ENCODE measurements at places on chromosomes 2 and 18.

GRCh38 chr2:218981390-218981880, 3.5 kb downstream of the FEV start:
- no peak for DNase-seq

DNA sequence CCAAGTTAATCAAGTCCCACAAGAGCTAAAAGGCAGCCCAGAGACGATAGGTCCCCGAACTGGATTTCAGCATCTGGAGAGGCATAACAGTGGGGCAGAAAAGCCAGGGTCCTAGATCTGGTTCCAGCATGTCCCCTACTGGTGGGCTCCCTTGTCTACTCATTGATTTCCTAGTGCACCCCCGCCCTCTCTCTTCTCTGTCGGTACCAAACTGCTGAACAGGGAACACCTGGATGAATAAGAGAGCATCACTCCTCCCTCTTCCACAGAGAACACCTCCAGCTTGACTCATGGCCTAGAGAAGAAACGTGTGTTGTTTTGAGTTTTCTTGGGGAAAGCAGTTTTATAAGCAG, 101.3 kb downstream of the FOXI3 start:
- no peak for DNase-seq

DNA sequence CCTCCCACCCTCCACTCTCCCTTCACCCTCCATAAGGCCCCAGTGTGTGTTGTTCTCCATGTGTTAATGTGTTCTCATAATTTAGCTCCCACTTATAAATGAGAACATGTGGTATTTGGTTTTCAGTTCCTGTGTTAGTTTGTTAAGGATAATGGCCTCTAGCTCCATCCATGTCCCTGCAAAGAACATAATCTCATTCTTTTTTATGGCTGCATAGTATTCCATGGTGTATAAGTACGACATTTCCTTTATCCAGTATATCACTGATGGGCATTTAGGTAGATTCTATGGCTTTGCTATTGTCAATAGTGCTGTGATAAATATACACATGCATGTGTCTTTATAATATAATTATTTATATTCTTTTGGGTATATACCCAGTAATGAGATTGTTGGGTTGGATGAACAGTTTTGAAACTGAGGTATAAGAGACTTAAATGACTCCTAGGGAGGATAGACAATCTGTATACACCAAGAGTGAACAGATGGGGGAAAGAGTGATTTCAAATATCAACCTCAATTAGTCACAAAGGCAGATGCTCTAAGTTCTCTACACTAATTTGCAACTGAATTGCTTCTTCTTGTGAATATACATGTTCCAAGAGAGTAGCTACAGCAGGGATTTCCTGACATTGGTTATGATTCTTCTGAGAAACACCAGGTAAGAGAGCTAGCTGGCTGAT, 23.7 kb downstream of the CWC22 start:
- no peak for DNase-seq

GRCh38 chr2:236870370-236870769, 215.3 kb upstream of the COPS8 start:
- no peak for DNase-seq

- DNase-seq = no peak
Observed at GRCh38 chr18:73791081-73791480, 356.6 kb downstream of the FBXO15 start.

DNA sequence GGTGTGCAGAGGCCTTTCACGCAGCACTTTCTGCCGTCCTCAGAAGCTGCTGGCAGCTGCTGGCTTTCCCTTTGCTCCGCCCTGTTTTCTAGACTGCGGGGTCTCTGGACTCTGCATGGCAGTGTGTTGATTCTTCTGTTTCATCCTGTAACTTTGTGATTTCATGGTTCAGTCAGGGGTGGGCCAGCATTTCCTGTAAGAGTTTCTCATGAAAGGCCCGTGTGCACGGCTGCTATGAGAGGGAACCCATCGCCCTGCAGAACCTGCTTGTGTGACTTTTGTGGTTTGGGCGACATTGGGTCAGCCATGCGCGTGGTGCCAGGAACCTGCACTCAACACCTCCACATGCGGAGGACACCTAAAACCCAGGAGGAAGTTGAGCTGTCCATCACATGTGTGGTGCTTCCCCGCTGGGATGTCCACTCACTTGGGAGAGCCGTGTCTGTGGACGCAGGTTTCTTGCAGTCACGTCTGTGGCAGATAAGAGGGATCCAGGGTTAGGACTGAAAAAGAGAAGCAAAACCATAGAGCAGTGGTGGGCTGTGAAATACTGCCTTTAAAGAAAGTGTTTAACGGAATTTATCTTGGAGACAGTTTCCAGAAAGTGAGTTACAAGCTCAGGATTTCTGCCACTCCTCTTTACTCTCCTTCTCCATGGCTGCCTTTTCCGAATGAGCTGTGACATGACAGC, 167.3 kb upstream of the ALKAL2 start:
- DNase-seq = no peak

- no peak for DNase-seq
Observed at GRCh38 chr2:178482437-178482836, 2.2 kb downstream of the PLEKHA3 start.

DNA sequence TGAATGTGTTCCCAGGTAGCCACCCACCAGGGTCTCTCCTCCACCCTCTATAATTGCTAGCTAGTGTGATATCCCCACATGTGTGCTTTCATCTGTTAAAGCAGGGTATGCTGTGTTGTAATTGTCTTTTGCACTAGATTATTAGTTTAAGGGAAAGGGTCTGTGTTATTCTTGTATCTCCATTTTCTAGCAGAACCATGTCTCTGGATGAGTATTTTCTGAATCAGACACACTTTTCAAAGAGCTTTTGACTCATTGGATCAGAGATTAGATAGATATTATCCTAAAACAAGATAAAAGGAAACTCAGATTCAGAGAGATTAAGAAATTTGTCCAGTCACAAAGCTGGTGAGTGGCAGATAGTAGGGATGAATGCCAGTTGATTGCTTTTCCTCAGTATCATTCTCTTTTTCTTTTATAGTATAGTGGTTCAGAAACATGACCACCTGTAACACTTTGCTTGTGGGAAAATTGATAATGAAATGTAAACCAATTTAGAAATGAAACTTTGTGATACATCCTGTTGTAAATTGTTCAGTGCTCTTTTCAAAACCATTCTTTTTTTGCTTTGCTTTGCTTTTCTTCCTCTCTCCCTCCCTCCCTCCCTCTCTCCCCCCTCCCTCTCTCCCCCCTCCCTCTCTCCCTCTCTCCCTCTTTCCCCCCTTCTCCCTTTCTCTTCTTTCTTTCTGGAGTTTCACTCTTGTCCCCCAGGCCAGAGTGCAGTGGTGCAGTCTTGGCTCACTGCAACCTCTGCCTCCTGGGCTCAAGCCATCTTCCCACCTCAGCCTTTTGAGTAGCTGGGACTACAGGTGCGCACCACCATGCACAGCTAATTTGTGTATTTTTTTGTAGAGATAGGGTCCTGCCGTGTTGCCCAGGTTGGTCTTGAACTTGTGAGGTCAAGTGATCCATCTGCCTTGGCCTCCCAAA, 7.4 kb downstream of the MIB1 start:
- no peak for DNase-seq

DNA sequence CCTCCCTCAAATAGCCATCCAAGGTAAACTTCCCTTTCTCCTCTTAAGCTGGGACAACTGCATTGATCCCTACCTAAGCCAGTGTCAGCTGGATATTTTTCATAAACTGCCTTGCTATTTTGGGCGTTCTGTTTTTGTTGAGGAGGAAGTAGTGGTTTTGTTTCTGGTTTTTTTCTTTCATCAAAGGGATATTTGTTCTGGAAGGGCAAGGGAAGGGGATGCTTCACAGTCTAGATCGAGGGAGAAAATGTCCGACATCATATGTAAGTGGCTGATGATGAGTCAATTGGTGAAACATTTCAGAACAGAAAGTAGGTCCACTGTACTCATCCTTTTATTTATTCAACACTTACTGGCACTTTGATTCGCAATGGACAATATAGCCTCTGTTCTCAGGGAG, 31.0 kb downstream of the TANC1 start:
- DNase-seq = no peak

DNA sequence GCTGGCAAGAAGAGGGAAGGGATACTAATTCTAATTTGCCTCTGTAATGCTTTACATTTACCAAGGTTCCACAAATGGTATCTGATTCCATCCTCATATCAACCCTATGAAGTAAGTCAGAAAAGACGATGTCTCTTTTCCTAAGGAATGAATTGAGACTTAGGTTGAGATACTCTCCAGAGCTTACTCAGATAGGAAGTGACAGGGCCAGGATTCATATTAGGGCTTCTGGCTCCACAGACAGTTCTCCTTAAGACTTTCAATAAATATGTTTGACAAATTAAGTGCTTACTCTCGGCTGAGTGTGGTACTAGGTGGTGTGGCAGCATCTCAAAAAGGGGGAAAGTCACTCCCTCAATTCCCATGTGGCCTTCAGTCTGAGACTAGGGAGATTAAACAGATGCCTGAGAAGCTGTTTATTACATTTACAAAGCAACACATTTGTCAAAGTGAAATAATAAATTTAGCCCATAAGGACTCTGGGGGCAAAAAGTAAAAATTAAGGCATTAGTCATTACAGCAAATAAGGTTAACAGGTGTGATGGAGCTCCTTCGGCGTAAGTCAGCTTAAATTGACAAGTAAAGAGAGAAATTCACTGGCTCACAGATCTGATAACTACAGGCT, 14.2 kb downstream of the CDK15 start:
- DNase-seq = no peak

DNA sequence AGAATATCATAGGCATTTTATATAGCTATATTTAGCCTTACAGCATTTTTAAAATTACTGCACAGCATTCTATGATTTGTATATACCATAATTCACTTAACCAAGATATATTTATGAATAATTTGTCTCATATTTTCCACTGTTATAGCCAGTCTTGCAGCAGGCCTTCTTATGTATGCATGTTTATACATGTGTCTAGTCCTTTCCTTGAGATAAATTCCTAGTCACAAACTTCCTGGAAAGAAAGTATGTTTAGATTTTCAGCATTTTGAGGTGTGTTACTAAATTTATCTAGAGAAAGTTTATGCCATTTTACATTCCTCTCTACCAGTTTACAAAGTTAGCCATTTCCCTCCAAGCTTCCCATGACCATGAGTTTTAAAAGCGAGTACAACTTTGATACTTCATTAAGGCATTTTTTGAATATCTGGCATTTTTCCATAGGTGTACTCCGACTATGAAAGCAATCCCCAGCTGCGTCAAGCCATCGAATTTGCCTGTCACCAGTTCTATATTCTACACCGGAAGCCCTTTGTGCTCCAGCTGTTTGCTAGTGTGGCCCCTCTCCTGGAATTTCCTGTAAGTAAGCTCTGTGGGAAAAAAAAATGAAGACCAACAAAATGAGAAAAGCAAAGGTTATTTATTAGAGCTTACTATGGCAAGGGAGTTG, 59.4 kb upstream of the RPE start:
- DNase-seq = no peak

- DNase-seq = no peak
Observed at GRCh38 chr2:120896901-120897300, 161.2 kb downstream of the GLI2 start.

- no peak for DNase-seq
Observed at GRCh38 chr2:134670955-134671354, 47.8 kb downstream of the TMEM163 start.

GRCh38 chr2:73970141-73970803, 14.4 kb upstream of the TET3 start:
- DNase-seq = no peak

DNA sequence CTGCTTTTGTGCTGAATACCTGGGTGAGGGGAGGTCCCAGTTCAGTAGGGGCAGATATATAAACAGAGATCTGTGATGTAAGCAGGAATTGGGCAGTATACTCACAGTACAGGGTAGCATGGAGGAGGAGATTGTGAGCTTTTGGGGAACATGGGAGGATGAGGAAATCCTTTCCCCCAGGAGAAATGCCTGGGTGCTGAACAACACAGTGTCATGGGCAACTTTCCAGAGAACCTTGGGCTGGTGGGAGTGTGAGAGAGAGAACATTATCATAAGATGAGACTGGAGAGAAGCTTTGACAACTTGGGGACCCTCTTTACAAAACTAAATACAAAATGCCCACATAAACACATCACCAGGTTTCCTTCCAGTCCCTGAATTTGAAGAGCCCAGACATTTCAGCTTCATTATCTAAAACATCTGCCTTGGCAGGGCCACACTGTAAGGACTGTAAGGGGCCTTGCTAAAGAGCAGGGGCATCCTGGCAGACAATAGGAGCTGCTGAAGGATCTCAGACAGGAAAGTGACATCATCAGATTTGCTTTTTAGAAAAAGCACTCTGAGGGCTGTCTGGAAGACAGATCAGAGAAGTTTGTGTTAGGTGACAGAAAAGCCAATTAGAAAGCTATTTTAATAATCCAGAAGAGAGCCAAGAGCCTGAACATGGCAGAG, 303.1 kb upstream of the FBXO11 start:
- DNase-seq = no peak

GRCh38 chr2:237291138-237291792, 122.7 kb downstream of the COL6A3 start:
- peak; percentile 92 for DNase-seq

GRCh38 chr2:21422050-21422449, 298.3 kb downstream of the TDRD15 start:
- peak; percentile 45 for DNase-seq

- peak; percentile 31 for DNase-seq
Observed at GRCh38 chr2:210199186-210199765, 26.0 kb downstream of the ACADL start.

- DNase-seq = peak; percentile 38
Observed at GRCh38 chr2:19488009-19488691, 129.7 kb upstream of the OSR1 start.

- DNase-seq = no peak
Observed at GRCh38 chr2:160878618-160879017, 281.6 kb upstream of the TANK start.

GRCh38 chr2:147288131-147288530, 556.7 kb upstream of the ACVR2A start:
- DNase-seq = no peak

- no peak for DNase-seq
Observed at GRCh38 chr2:241655516-241656189, 18.2 kb downstream of the ATG4B start.

GRCh38 chr2:127527001-127527804, 914 bp upstream of the IWS1 start:
- DNase-seq = no peak

DNA sequence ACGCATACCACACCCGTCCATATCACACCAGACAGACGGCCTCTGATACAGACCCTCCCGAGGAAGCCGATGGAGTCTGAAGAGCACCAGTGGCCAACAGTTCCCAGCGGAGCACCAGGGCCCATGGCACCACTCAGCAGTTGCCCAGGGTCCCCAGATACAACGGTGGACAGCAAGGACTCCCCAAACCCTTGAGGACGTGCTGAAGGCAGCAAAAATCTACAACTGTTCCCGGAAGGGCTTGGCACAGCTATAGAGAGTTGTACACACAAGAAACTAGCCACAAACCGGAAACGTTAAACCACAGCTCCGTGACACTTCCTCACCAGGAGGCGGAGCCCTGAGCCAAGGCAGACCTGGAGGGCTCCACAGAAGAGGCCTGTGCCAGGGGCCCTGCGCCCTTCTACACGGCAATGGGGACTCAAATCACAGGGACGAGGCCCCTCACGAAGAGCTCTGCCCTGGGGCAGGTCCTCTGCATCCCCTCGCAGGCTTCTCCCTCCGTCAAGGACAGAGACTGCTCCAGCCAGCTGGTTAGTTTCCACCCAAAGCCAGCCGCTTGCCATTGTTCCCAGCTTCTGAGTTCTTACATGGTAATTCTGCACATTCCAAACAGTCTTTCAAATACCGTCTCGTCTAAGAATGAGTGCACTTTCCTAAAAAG, 133.4 kb downstream of the HDAC4 start:
- DNase-seq = no peak

GRCh38 chr18:10289251-10289650, 165.2 kb upstream of the APCDD1 start:
- no peak for DNase-seq

GRCh38 chr2:168482952-168483831, 27.1 kb downstream of the CERS6 start:
- no peak for DNase-seq

Measured in SW 1271 (cell line).